NCI-H187 (cell line): ENCODE measurements at places on chromosomes 1 and 21.

DNA sequence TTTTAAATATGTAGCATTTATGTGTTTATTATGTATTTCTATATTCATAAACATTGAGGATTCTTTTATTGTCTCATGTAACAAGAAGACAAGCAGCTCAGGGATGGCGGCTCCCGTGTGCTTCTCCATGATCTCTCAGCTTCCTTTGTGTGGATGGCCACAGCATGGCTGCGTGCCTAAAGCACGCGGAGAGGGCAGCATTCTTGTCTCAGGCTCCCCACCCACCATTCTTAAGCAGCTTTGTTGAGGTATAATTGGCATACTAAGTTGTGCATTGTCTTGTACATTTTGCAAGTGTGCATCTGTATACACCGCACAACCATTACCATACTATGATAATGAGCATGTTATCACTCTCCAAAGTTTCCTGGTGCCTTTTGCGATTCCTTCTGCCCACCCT lies 81.6 kb downstream of the CAMTA1 start:
- no peak for DNase-seq

- no peak for DNase-seq
Observed at GRCh38 chr1:100313382-100313781, 38.9 kb upstream of the CDC14A start.

- DNase-seq: no peak
Observed at GRCh38 chr21:26965907-26966581, 844 bp downstream of the ADAMTS5 start.

DNA sequence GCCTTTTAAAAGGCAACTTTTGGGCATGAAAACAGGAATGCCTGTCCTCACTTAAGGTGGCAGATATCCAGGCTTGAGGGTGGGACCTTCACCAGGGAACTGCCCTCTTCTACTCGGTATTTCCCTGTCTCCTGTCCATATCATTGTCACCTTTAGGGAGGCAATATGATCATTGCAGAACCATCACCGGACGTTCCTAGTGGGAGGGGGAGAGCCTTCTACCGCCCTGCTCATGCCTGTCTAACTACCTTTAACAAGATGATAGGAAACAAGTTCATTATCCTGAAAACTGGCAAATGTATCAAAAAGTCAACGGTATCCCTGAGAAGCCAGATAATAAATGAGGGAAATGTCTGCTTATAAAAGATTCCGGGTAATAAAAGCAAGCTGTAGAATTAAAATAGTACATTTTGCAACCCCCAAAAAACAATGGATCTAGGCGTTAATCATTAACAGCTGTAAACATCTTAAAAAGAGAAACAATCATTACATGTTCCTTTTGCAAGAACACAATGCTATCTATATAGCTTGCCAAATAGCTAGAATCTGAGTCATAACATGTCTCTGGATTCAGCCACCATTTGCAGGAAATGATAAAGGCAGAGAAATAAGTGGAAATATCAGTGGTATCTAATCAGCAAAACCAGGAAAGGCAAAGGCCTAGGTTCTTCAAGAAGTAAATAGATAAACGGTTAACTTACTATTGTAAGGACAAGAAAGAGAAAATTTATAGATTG lies 852.9 kb upstream of the ADGRL4 start:
- no peak for DNase-seq

DNA sequence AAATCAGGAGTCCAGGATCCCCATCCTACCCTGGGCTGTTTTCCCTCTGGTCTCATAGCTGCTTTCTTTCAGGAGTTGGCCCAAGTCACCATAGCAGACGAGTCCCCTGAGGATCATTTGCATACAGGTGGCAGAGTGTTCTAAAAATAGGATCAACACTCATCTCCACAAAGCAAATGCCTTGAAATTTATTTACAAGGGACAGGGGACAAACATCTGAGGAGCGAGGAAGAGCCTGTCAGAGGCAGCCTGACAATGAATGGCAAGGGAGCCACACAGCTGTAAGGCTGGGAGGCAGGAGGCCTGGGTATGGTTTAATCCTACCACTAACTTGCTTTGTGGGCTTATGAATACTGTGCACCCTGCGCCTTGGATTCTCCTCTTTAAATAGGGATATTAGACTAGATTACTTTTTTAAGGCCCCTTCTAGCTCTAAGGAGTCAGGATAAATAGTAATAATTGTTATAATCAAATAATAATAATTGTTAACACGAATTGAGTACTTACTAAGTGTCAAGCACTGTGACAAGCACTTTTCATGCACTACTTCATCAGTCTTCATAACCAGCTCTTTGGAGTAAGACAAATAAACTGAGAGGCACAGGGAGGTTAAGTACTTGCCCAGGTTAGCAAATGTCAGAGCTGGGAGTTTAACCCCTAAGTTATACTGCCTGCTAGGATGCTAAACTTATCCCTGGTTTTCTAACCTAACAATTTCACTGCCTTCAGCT lies 34.5 kb downstream of the RAB3B start:
- DNase-seq: peak; percentile 74

DNA sequence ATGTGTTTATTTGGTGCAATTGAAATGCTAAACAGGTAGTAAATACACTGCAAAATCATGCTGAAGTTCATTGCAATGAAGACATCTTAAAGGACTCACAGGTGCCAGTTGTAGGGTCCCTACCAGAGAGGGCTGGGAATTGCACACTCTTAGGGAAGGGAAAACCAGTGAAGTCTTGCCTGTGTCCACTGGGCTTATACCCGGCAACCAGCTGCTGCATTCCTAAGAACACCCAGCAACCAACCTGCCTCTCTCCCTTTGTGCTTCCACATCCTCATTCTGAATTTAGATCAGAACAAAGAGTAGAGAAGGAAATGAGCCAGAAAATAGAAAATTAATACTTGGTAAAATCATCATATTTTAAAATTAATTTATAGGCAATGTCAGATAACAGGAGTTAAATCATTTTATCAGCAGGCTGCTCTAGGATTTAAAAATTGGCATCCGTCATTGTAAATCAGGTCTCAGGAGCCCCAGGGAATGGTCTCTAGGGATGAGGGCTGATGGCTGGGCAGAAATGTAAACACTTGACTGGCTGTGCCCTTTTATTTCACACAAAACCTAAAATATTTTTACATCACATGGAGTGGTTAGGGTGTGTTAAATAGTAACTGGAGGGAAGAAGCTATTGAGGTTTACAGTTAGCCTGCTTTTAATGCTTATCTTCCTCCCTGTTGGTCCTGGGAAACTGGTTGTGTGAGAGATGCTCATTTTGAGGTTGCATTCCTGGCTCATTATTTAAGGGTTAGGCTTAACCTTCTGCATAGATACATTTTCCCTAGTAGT lies 31.3 kb downstream of the PTGFRN start:
- peak; percentile 37 for DNase-seq

- no peak for DNase-seq
Observed at GRCh38 chr1:181987334-181987895, 74.1 kb downstream of the ZNF648 start.
